A549 treated with DMSO at 1 μM for 4 hours (cell line): ENCODE measurements at places on chromosomes 5 and 9. TPM values are rescaled to one million over a fixed set of nuclear protein-coding genes. Genes with fewer than 3 reads are reported as not detected.

PPP3R2 gene
- not detected in 5 replicates for total RNA-seq

SV2C gene
- total RNA-seq, result not detected in 5 replicates

ZFAND5 gene
- 136 to 180 TPM (median 163 TPM) in 5 replicates for total RNA-seq

AMBP gene
- 6.4 to 8.9 TPM (median 7.8 TPM) in 5 replicates for total RNA-seq

PCDHA13 gene
- total RNA-seq, result 0.03 to 0.11 TPM (median 0.05 TPM) in 5 replicates

ABLIM3 gene
- total RNA-seq, result 5.7 to 8.2 TPM (median 6.7 TPM) in 5 replicates

FOXD4L6 gene
- 0.15 TPM in 1 of 5 replicates, not detected in the others for total RNA-seq

SLC1A1 gene
- total RNA-seq, result 1.2 to 1.9 TPM (median 1.8 TPM) in 5 replicates

SHISAL2B gene
- total RNA-seq, result not detected in 5 replicates

LTC4S gene
- 0.26 to 0.34 TPM in 2 of 5 replicates, not detected in the others for total RNA-seq

PCDHA1 gene
- total RNA-seq, result 0.10 to 0.19 TPM (median 0.16 TPM) in 5 replicates

MEIKIN gene
- not detected in 5 replicates for total RNA-seq

MLANA gene
- not detected in 5 replicates for total RNA-seq

MRPS2 gene
- 111 to 136 TPM (median 122 TPM) in 5 replicates for total RNA-seq

TAS2R1 gene
- not detected in 5 replicates for total RNA-seq

PCDHA3 gene
- 0.76 to 1.2 TPM (median 0.92 TPM) in 5 replicates for total RNA-seq

PAEP gene
- total RNA-seq, result 0.13 to 0.46 TPM (median 0.20 TPM) in 3 of 5 replicates, not detected in the others

CORO2A gene
- 0.47 to 1.1 TPM (median 0.65 TPM) in 5 replicates for total RNA-seq

ZNF454 gene
- total RNA-seq, result not detected in 5 replicates

GARNL3 gene
- 1.7 to 2.6 TPM (median 2.4 TPM) in 5 replicates for total RNA-seq

NDUFAF2 gene
- total RNA-seq, result 72.3 to 78.8 TPM (median 78.1 TPM) in 5 replicates

LRRTM2 gene
- total RNA-seq, result not detected in 5 replicates

PDE6A gene
- 0.11 to 0.18 TPM (median 0.14 TPM) in 5 replicates for total RNA-seq

HSPB3 gene
- total RNA-seq, result not detected in 5 replicates

RNF145 gene
- 131 to 164 TPM (median 139 TPM) in 5 replicates for total RNA-seq

ORM2 gene
- total RNA-seq, result not detected in 5 replicates

RAD23B gene
- total RNA-seq, result 98.2 to 131 TPM (median 122 TPM) in 5 replicates
